Bronchial epithelial cell (primary cell): ENCODE measurements at places on chromosomes 13 and 19. TPM values are rescaled to one million over a fixed set of nuclear protein-coding genes. Genes with fewer than 3 reads are reported as not detected.

Gene DKKL1
- not detected in 2 replicates for total RNA-seq

Gene SYDE1
- 0.53 and 0.64 TPM in 2 replicates for total RNA-seq

Gene ZNF540
- total RNA-seq: under 0.01 and 0.13 TPM in 2 replicates

Gene ZNF20
- total RNA-seq: 3.2 and 5.2 TPM in 2 replicates

Gene FCAR
- not detected in 2 replicates for total RNA-seq

Gene SRRM5
- total RNA-seq: not detected in 2 replicates

Gene PROZ
- not detected in 2 replicates for total RNA-seq

Gene PINLYP
- total RNA-seq: 0.53 and 0.64 TPM in 2 replicates

Gene IL17D
- total RNA-seq: under 0.01 and 0.13 TPM in 2 replicates

Gene DEDD2
- total RNA-seq: 27.1 and 28.7 TPM in 2 replicates

Gene NCCRP1
- 9.5 and 22.4 TPM in 2 replicates for total RNA-seq

Gene RFPL4A
- total RNA-seq: not detected in 2 replicates

Gene XPO4
- 14.7 and 16.8 TPM in 2 replicates for total RNA-seq
